ENCODE measurements at places on chromosomes 16 and 17. TPM values are rescaled to one million over a fixed set of nuclear protein-coding genes. Genes with fewer than 3 reads are reported as not detected.

Gene MILR1
- 0.54 TPM for total RNA-seq

Gene SNRNP25
- 33.9 TPM for total RNA-seq

Gene PPY
- total RNA-seq, result not detected

GRCh38 chr17:4161192-4161966 lies 18.4 kb downstream of the CYB5D2 start:
- peaks cover 34% of the 10 kb centered on the region for H3K36me3 ChIP-seq
- H3K27me3 ChIP-seq, result no peaks in the 10 kb centered on the region
- H3K27ac ChIP-seq, result peak overlapping the region; percentile 3
- no peak overlapping the region for H3K4me3 ChIP-seq

- DNase-seq, result no peak
- no peaks in the 10 kb centered on the region for H3K4me1 ChIP-seq
- H3K27me3 ChIP-seq, result peaks cover 15% of the 10 kb centered on the region
- no peaks in the 10 kb centered on the region for H3K36me3 ChIP-seq
Measured at GRCh38 chr16:82585675-82586074, 41.1 kb upstream of the CDH13 start.

DNA sequence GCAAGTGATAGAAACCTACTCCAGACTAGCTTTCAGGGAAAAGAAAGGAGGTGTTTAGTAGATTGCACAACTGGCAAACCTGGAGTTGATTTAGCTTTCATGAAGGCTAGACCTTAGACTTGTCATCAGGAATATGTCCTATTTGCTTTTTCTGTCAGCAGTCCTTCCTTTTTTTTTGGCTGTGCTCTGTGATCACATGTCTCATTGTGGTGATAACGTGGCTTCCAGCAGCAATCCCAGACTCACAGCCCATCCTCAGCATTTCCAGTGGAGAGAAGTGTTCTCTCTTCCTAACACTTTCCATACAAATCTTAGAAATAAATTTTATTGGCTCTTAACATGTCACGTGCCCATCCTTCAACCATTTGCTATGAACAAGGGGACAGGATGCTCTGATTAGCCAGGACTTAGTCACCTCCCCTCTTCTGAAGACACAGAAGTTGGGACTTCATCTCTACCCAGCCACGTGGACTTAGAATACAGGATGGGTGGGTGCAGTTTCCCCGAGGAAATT lies 74.7 kb downstream of the CDH13 start:
- no peaks in the 10 kb centered on the region for H3K36me3 ChIP-seq
- no peaks in the 10 kb centered on the region for H3K4me1 ChIP-seq
- H3K4me3 ChIP-seq, result no peak overlapping the region
- no peak overlapping the region for H3K27ac ChIP-seq
- H3K27me3 ChIP-seq, result peaks cover 52% of the 10 kb centered on the region
